ENCODE measurements at places on chromosomes 6 and 20.

DNA sequence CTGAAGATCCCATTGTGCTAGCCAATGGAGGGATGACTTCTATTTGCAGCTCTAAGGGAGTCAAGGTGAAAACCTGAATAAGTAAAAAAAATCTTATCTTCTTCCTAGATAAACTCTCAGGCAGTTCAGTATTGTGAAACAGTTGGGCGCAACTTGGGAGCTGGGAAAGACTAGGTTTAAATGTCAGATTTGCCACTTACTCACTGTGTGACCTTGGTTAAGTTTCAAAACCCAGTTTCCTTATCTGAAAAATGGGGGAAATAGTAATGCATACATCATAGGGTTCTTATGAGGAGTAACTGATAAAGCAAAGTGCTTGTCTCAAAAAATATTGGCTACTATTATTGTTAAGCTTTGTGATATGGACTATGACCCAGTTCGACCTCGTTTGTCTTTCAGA lies 88.8 kb downstream of the CD83 start:
- DNase-seq = no peak

DNA sequence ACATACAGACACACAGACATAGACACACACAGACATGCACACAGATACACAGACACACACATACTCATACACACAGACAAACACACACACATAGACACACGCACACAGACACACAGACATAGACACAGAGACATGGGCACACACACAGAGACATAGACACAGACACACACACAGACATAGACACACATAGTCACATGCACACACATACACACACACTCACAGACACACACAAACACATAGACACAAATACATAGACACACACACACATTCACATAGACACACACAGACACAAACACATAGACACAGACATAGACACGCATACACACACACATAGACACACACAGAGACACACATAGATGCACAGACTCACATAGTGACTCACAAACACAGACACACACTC lies 13.5 kb downstream of the FOXF2 start:
- no peak for DNase-seq

GRCh38 chr6:140586426-140587061 lies 1212.1 kb upstream of the CITED2 start:
- peak; percentile 81 for DNase-seq

DNA sequence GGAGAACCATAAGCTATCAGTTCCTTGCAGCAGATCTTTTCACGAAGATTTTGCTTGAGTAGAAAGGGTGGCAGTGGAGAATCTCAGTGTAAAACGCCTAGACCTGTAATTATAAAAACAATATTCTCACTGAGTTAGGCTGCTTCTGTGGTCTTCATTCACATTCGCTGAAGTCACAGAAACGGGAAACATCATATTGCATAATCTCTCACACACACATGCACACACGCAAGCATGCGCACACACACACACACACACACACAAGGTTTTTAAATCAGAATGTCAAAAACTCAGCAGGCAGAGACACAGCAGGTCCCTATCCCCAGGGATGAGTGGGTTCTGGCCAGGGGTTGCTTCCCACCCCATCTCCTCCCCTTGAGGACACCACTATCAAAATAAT lies 175.5 kb downstream of the ATXN1 start:
- no peak for DNase-seq

DNA sequence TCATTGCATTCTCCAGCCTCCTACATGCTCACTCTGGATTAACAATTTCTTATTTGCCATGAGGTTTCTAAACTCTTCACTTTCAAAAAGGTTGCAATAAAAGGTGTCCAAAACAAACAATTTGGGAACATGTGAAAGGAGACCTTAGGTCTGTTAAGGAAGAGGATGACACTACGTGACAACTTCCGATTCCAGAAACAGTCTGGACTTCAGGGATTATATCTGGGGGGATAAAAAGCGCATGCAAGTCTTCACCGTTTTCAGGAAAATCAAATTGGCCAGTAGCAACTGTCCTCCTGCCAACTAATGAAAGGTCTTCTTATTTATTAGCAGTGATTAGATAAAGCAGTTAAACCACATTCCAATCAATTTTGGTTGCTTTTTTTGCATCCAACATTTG lies 1.8 kb downstream of the ZDHHC14 start:
- no peak for DNase-seq

- no peak for DNase-seq
Observed at GRCh38 chr6:132937466-132937906, 123.1 kb downstream of the RPS12 start.

GRCh38 chr20:15654208-15654649 lies 919.0 kb downstream of the KIF16B start:
- DNase-seq = no peak

DNA sequence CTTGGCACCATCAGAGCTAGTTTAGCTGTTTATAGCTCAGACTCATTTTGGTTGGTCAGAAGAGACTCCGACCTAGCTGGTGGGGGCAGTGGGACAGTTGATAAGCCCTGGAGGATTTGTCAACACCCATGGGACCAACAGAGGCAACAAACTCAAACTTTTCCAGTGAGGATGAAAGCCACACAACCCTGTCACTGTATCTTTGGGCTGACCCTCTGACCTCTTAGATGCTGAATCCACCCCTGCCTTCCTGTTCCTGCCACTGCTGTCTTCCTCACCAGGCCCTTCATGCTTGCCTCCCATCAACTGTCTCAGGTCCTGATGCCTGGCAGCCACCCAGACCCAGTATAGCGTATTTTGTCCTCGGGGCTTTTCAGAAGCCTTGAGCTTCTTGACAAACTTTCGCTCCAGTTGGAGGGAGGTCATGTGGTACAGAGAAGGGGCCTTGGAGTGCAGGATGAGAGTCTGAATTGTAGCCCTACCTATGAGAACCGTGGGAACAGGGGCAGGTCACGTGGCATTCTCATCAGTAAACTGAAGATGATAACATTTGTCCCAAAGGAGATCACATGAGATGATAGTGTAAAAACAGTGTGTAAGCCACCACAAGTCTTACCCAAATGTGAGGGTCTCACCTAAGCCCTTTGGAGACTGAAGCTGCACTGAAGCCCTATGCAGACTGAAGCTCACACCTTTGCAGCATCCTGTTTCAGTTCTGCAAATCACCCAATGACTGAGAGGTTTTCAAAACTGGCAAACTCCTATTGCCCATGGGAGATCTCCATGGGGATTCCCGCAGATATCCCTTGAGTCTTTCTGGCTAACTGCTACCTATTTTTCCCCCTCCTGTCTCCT lies 72.0 kb upstream of the F13A1 start:
- DNase-seq = no peak

GRCh38 chr20:62898093-62898964 lies 28.0 kb downstream of the DIDO1 start:
- DNase-seq = no peak

DNA sequence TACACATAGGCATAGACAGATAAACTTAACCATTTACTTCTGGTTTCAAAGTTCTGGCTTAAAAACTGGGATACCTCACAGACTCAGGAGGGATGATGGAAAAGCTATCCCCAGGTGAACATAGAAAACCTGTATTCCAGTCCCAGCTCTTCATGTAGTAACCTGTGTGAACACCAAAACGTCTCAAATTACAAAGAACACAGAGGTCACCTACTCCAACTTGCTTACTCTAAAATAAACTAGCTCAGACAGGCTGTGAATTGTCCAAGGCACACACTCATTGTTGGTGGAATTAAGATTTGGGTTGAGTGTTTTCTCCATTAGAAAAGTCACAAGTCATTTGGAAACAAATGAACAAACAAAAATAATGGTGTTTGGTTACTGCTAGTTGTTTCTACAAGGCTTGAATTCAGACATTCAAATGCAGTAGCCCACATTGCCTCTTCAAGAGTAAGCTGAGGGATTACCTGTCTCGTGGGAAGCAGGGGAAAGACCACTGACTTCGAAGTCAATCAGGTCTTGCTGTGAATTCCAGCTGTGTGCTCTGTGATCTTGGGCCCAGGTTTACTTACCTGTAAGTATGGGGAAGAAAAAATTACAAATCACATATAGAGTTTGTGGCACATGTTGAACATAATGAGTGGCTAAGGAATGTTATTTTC lies 48.2 kb upstream of the LRRC1 start:
- peak; percentile 88 for DNase-seq

DNA sequence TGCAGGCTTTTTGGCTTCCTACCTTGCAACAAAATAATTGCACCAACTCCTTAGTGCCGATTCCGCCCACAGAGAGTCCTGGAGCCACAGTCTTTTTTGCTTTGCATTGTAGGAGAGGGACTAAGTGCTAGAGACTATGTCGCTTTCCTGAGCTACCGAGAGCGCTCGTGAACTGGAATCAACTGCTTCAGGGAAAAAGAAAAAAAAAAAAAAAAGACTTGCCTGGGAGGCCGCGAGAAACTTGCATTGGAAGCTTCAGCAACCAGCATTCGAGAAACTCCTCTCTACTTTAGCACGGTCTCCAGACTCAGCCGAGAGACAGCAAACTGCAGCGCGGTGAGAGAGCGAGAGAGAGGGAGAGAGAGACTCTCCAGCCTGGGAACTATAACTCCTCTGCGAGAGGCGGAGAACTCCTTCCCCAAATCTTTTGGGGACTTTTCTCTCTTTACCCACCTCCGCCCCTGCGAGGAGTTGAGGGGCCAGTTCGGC lies 420 bp downstream of the SOX4 start:
- no peak for DNase-seq

GRCh38 chr6:107716688-107717089 lies 107.4 kb downstream of the SCML4 start:
- DNase-seq = no peak

DNA sequence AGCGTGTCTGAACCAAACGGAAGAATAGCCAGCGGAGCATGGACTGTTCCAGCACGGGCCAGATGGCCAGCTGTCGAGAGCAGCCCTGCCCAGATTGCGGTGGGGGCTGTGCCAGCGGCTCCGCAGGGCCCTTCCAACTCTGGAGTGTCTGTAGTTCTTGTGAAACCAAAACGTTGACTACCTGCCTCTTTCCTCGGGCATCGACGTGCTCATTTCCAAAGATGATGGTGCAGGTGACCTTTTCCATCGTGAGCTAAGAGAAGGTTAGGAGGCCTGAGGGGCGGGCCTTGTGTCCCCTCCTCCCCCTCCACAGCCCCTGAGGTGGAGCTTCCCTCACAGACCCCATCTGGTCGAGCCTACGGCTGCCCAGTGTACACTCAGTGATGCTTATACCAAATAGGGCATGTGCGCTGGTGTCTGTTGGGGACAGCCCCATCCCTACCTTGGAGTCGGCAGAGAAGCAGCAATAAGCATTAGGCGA lies 12.9 kb upstream of the C20orf144 start:
- no peak for DNase-seq

DNA sequence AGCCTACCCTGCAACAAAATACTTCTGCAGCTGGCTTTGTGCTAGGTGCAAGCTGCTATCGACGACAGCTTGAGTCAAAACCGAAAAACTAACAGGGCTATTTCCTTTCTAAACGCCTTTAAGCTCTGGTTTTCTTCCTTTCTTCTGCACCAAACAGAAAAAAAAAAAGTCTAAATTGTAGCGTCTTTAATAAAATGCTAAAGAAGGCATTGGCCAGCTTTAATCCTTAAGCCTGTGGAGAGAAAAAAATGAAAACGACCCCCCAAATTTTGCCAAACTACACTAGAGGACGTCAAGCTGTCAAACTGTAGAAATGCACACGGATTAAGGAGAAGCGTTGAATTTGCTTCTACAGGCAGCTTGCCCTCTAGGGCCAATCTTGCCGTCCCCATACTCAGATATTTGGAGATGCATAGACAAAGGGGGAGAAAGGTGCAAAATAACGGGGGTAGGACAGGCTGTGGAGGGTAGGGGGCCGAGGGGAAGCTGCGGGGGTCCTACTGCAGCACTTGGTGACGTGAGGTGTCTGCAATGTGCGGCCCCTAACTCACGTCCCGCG lies 1.4 kb upstream of the NRN1 start:
- DNase-seq = no peak

GRCh38 chr20:44796311-44796710 lies 14.0 kb downstream of the RIMS4 start:
- no peak for DNase-seq

DNA sequence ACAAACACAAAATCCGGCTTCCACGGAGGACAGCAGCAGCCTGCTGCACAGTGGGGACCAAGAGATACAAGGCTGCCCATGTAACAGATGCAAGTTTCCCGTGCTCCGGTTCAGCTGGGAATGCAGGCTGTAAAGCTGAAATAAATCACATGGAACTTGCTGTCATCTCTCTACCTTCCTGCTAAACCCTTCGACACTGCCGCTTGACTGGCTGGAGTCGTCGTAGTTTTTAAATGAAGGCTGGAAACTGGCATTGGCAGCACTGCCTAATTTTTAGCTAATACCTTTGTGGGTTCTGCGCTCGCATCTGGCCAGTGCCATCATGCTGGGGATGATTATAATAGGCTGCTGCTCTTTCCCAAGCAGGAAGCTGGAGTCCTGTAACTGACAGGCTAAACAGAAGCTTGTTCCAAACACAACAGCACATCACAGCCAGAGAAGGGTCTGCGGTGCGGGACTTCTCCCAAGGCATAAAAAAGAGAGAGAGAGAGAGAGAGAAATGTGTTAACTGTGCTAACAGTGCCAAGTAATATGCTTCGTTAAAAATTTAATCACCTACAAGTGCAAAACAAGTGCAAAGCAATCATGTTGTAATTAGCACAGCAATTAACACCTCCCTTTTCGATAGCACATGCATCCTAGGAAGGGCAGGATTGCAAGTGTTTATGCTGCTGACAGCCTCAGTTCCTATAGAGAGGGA lies 146.1 kb downstream of the TFAP2A start:
- no peak for DNase-seq

- DNase-seq = no peak
Observed at GRCh38 chr6:148423133-148423532, 80.5 kb downstream of the SASH1 start.

GRCh38 chr20:10898552-10898951 lies 224.8 kb upstream of the JAG1 start:
- DNase-seq = no peak

DNA sequence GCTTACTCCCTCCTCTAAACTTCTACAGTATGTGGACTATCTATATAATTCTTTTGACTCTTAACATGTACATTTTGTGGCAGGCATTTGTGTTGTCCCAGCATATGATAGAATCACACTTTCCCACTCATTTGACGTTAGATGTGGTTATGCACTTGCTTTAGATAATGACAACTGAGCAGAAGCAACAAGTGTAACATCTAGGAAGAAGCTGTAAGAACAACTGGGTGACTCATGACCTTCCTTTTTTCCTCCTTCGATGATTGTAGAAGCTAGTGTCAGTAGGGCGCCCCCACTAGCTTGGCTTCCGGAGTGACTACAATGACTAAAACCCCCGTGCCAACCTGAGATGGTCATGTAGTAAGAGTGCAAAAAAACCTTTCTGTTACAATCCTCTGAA lies 74.6 kb upstream of the CEP85L start:
- DNase-seq = no peak

- DNase-seq = no peak
Observed at GRCh38 chr20:23566199-23566932, 1.9 kb downstream of the CST9L start.

DNA sequence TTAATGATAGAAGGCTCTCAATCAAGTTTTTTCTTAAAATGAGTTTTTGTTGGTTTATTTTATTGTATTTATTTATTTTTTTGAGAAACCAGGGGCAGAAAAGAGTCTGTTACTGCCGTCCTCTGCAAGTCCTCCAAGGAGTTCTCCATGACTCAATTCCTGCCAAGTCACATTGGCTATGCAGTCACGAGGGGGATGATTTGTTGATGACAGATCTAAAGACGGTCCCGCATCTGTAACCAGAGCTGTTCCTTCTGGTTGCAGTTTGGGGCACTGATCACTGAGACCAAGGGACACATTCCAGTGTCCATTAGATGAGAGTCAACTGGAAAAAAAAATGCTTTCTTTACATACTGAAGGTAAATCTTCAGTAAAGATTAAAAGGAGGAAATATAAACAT lies 13.9 kb upstream of the TSHZ2 start:
- no peak for DNase-seq

- DNase-seq = no peak
Observed at GRCh38 chr6:127366282-127367022, 23.0 kb upstream of the ECHDC1 start.
